ENCODE measurements at places on chromosomes 2 and 18.

DNA sequence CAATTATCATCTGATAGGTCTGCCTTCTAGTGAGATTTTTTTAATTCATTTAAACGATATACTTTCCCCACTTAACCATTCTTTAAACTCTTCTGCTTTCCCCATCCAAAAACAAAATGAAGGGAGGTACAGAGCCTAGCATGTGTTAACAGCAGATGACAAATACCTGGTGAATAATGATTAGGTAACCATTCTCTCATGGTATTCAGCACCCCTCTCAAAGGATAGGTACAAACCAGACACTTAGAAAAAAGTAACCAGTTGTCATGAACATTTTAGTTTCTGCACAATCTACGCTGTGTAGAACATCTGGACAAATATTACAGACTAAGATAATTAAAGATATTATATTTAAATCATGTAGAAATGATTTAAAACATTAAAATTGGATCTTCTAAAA is 56.3 kb downstream of the DNAH7 start:
- no peak for DNase-seq

- no peak for DNase-seq
Measured at GRCh38 chr2:120224735-120225548, 1.7 kb upstream of the TMEM185B start.

DNA sequence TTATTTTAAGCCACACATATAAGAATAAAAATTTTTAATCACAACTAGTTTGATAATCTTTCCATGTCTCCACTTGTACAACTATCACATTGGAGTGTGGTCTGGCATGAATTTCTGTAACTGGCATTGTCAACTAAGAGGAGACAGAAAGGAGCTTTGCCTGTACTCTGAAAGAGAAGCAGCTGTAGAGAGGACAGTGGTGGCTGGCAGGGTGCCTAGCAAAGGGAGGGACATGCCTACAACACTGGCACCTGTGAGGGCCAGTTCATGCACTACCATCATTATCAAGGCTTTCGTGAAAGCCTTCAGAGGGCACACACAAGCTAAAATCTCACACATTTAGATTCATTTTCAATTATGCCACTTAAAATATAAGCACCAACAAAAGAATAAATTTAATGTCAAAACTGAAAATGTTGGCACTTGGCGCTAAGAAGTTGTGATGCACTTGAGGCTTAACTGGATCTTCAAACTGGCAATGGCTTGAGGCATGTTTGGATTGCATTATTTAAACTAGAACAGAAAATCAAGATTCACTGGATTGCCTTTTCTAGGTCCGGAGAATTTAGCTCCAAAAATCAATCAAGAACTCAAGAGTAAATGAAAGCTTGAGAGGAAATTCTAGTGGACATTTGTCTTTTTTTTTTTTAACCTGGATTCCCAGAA is 238.6 kb downstream of the ZNF385B start:
- no peak for DNase-seq

GRCh38 chr2:7983451-7983850 is 698.4 kb upstream of the ID2 start:
- DNase-seq: no peak

GRCh38 chr2:8442833-8443486 is 238.9 kb upstream of the ID2 start:
- no peak for DNase-seq

DNA sequence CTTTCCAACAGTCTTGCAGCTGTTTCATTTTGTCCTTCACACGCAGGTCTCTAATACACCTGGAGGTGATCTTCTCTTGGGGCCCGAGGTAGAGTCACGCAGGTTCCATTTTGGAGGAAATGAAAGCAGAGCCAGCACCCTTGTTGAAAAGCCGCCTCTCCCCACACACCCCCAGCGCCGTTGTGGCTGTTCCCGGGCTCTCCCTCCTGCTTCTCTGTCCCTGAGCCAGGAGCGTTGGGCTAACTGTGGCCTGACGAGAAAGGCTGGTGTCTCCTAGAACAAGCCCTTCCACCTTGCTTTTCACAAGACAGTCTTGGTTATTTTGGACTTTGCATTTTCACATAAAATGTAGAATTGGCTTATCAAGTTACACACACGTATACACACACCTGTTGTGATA is 16.3 kb downstream of the SNED1 start:
- no peak for DNase-seq

GRCh38 chr2:71798266-71799012 is 345.1 kb downstream of the DYSF start:
- no peak for DNase-seq

All from right hindlimb (tissue), 1 donor.